ENCODE measurements at places on chromosomes 6 and 20. TPM values are rescaled to one million over a fixed set of nuclear protein-coding genes. Genes with fewer than 3 reads are reported as not detected.

Gene HNF4A
- 19.9 TPM for total RNA-seq

Gene BTN1A1
- 0.36 TPM for total RNA-seq

Gene DOP1A
- 30.1 TPM for total RNA-seq

Gene KHDC1
- 2.0 TPM for total RNA-seq

Gene MAFB
- total RNA-seq: 104 TPM

Gene PACSIN1
- total RNA-seq: 12.5 TPM

Gene PPP1R3D
- total RNA-seq: 6.4 TPM

Gene PCK1
- total RNA-seq: 4.7 TPM

Gene FNDC11
- 0.52 TPM for total RNA-seq

GRCh38 chr20:46960536-46960935, 65.9 kb downstream of the EYA2 start:
- DNase-seq: no peak
- H3K27ac ChIP-seq: no peak overlapping the region
- no peak overlapping the region for H3K4me3 ChIP-seq
- peaks cover 30% of the 10 kb centered on the region for H3K4me1 ChIP-seq
- H3K27me3 ChIP-seq: no peaks in the 10 kb centered on the region

DNA sequence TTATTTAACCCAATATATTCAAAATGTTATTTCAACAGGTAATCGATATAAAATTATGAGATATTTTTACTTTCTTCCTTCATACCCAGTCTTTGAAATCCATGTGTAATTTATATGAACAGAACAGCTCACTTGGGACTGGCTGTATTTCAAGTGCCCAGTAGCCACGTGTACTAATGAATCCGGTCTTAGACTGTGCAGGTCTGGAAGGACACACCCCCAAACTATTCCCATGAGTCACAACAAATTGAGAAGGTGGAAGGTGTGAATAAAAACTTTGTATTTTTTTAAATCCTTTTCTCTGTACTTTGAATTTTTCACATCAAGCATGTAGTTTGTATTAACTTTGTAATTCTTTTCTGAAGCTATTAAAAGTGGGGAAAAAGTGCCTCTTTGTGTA, 2.8 kb downstream of the UNC5CL start:
- no peaks in the 10 kb centered on the region for H3K27me3 ChIP-seq
- H3K4me3 ChIP-seq: no peak overlapping the region
- H3K36me3 ChIP-seq: no peaks in the 10 kb centered on the region
- DNase-seq: no peak
- H3K4me1 ChIP-seq: peaks cover 24% of the 10 kb centered on the region
- peak overlapping the region; percentile 90 for H3K27ac ChIP-seq

DNA sequence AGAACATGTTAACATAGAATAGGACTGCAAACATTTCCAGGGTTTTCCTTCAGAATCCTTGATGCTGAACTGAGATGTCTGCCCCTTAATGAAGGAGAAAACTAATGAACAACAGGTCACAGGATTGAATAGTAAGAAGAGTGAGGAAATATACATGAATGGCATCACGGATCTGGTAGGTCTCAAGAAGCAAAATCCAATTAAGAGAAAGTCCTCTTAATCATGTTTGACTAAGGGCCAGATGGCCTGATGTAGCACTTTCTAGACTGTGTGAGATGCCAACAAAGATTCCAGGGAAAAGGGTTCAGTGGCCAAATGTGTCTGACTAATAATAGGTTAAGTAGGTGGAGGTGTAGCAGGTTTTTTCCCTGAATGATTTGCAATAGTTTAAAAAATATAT, 13.7 kb upstream of the SHPRH start:
- DNase-seq: no peak
- H3K4me3 ChIP-seq: no peak overlapping the region
- H3K27me3 ChIP-seq: no peaks in the 10 kb centered on the region
- no peaks in the 10 kb centered on the region for H3K4me1 ChIP-seq
- H3K36me3 ChIP-seq: no peaks in the 10 kb centered on the region

- H3K4me1 ChIP-seq: no peaks in the 10 kb centered on the region
- H3K4me3 ChIP-seq: no peak overlapping the region
- H3K27ac ChIP-seq: no peak overlapping the region
Observed at GRCh38 chr6:6494677-6495076, 93.8 kb upstream of the LY86 start.

DNA sequence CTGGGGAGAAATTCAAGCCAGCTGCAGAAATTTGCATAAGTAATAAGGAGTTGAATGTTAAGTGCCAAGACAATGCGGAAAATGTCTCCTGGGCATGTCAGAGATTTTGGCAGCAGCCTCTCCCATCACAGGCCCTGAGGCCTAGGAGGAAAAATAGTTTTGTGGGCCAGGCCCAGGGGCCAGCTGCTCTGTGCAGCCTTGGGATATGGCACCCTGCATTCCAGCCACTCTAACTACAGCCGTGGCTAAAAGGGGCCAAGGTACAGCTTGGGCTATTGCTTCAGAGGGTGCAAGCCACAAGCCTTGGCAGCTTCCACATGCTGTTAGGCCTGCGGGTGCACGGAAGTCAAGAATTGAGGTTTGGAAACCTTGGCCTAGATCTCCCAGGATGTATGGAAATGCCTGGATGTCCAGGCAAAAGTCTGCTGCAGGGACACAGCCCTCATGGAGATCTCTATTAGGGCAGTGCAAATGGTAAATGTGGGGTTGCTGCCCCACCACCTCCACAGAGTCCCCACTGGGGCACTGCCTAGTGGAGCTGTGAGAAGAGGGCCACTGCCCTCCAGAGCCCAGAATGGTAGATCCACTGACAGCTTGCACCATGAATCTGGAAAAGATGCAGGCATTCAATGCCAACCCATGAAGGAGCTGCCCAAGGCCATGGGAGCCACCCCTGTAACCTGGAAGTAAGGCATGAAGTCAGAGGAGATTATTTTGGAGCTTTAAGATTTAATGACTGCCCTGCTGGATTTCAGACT, 126.5 kb downstream of the DTNBP1 start:
- peaks cover 6% of the 10 kb centered on the region for H3K4me1 ChIP-seq
- no peak overlapping the region for H3K4me3 ChIP-seq
- DNase-seq: no peak
- peaks cover 13% of the 10 kb centered on the region for H3K36me3 ChIP-seq

DNA sequence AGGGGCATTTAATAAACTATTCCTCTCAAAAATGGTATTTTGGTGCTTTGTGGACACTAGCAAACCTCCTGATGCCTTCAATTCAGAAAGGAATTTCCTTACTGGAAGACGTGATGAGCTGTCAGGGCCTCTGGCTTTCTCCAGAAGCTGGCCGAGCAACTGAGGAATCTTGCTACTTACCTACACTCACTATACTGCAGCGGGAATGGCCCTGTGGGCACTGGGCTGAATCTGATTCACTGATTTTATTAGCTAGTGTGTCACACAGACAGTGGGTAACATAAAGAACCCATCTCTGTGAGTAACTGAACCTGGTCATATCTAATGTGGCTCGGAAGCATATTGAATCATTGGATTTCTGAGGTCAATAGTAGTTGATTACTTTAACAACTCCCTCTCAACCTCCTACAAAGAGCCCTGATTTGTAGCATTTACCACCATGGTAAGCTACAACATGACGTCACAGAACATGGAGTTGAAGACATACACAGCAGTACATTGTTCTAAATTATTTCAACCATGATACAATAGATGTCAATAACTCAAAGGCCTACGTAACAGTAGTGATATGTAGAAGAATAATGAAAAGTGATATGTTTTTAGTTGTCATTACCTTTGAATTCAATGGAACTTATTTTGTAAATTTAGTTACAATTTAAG, 232.1 kb downstream of the SYNE1 start:
- H3K36me3 ChIP-seq: no peaks in the 10 kb centered on the region
- no peak overlapping the region for H3K27ac ChIP-seq
- no peaks in the 10 kb centered on the region for H3K27me3 ChIP-seq
- H3K4me1 ChIP-seq: no peaks in the 10 kb centered on the region
- no peak overlapping the region for H3K4me3 ChIP-seq

DNA sequence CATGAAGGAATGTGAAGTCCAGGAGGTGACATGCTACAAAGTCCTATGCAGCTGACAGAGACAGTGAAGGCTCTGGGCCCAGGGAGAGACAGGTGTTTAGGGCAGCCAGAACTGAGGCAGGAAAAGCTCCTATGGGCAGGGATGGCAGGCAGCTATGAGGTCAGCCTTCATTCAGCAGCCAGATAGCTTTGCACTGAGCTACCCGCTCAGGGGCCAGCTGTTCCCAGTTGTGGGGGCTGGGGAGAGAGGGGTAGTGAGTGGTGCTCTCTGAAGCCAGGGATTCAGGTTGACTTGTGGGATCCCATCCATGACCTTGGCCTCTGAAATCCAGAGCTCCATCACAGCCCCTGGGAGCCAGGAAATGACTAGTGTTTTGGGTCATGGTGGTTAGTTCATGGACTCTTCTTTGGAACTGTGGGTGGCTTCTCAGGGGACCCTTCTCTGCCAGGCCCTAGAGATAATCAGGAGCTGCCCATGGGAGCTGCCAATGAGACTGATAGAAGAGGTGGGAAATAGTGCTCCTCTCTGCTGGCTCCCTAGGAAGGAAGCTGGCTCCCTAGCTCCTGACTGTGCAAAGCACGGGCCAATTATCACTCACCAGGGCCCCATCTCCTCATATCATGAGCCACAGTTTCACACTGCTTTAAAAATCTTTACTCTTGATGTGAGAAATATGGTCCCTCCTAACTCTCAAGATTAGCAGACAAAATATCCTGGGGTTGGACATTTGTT, 127.7 kb downstream of the VEGFA start:
- H3K27ac ChIP-seq: no peak overlapping the region
- H3K4me3 ChIP-seq: no peak overlapping the region
- H3K36me3 ChIP-seq: no peaks in the 10 kb centered on the region
- H3K27me3 ChIP-seq: peaks cover 3% of the 10 kb centered on the region

DNA sequence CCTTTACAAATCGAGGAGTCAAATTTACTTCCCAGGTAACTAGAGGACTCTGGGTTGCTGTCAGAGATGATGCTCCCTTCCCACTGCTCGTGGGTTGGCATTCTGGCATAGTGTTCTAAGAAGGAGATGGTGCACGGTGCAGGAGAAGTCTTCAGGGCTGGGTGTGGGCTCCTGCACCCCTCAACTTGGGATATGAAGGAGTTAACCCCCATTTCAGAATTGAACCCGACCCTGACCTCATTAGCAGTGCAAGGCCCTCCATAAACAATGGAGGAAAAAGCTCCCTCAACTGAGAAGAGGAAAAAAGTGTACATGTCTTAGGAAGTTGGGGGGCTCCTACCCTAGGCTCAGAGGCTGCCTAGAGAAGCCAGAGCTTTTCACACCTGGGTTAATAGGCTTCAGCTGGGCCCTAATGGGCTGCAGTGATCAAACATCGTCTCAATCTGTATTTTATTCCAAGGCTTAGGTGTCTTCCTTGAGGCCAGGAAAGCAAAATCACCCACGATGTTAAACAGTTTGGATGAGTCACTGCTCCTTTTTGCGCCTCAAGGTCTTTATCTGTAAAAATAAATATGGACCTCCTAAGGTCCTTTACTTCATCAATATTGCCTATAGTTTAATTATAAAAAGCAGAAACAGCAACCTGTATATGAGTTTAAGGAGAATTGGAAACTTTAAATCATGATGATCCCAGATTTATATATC, 29.4 kb downstream of the TFAP2B start:
- peak overlapping the region; percentile 93 for H3K27ac ChIP-seq
- no peaks in the 10 kb centered on the region for H3K36me3 ChIP-seq
- peaks cover 4% of the 10 kb centered on the region for H3K4me1 ChIP-seq
- H3K4me3 ChIP-seq: peak overlapping the region; percentile 6
- peaks cover 99% of the 10 kb centered on the region for H3K27me3 ChIP-seq

GRCh38 chr6:68094070-68094469, 541.0 kb upstream of the ADGRB3 start:
- H3K27ac ChIP-seq: no peak overlapping the region
- no peaks in the 10 kb centered on the region for H3K27me3 ChIP-seq
- no peaks in the 10 kb centered on the region for H3K36me3 ChIP-seq
- H3K4me3 ChIP-seq: no peak overlapping the region
- no peaks in the 10 kb centered on the region for H3K4me1 ChIP-seq

- H3K27me3 ChIP-seq: peaks cover 6% of the 10 kb centered on the region
- H3K36me3 ChIP-seq: no peaks in the 10 kb centered on the region
- peaks cover 17% of the 10 kb centered on the region for H3K4me1 ChIP-seq
- DNase-seq: peak; percentile 67
- H3K27ac ChIP-seq: no peak overlapping the region
- H3K4me3 ChIP-seq: no peak overlapping the region
Observed at GRCh38 chr6:170023620-170024521, 267.0 kb downstream of the DLL1 start.

- no peak for DNase-seq
- no peak overlapping the region for H3K4me3 ChIP-seq
- H3K36me3 ChIP-seq: peaks cover 3% of the 10 kb centered on the region
- H3K4me1 ChIP-seq: no peaks in the 10 kb centered on the region
- no peaks in the 10 kb centered on the region for H3K27me3 ChIP-seq
Observed at GRCh38 chr6:38460186-38460585, 179.5 kb downstream of the BTBD9 start.

DNA sequence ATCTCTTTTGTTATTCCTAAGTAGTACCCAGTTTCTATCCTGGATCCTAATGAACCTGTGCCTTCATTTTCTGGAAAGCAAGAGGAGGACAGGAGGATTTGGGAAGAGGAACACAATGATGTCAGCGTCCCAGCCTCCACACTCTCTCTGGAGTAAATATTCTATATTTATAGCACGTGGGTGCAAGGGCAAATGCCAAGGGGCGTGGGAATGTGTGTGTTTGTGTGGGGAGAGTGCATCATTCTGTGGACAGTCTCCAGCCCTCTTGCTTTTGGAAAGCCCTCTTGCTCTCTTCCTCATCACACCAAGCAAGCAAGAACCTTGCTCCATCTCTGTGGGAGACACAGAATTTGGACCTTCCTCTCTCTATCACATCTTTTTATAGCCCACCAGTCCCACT, 103.2 kb upstream of the EMILIN3 start:
- no peak overlapping the region for H3K4me3 ChIP-seq
- no peak overlapping the region for H3K27ac ChIP-seq
- DNase-seq: no peak
- H3K4me1 ChIP-seq: no peaks in the 10 kb centered on the region
- H3K27me3 ChIP-seq: no peaks in the 10 kb centered on the region

GRCh38 chr6:139296927-139297326, 5.1 kb upstream of the TXLNB start:
- no peaks in the 10 kb centered on the region for H3K36me3 ChIP-seq
- no peak overlapping the region for H3K27ac ChIP-seq
- H3K4me3 ChIP-seq: no peak overlapping the region

DNA sequence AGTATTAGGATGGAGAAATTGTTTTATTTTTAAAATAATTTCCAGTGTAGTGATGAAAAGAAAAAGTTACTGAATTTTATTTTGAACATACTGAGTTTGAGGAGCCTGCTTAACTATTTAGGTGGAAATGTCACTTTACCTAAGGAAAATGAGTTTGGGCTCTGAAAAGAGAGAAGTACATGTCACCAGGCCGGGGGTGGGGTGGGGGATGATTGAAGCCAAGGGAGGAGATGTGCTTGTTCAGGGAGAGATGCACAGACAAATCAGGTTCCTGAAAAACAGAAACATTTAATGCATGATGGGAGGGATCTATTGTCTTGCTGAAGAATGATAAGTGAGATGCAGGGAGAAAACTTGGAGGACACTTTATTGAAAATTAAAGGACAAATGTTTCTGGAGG, 71.3 kb downstream of the PLCB1 start:
- H3K27me3 ChIP-seq: no peaks in the 10 kb centered on the region
- peaks cover 8% of the 10 kb centered on the region for H3K4me1 ChIP-seq
- no peaks in the 10 kb centered on the region for H3K36me3 ChIP-seq
- H3K4me3 ChIP-seq: no peak overlapping the region
- H3K27ac ChIP-seq: no peak overlapping the region
- DNase-seq: no peak

GRCh38 chr6:31356216-31356945, 598 bp downstream of the HLA-B start:
- H3K4me1 ChIP-seq: no peaks in the 10 kb centered on the region
- DNase-seq: no peak
- H3K27me3 ChIP-seq: peaks cover 93% of the 10 kb centered on the region
- H3K27ac ChIP-seq: no peak overlapping the region
- H3K36me3 ChIP-seq: no peaks in the 10 kb centered on the region
